HepG2 (cell line): ENCODE measurements at places on chromosomes 2 and 18. TPM values are rescaled to one million over a fixed set of nuclear protein-coding genes. Genes with fewer than 3 reads are reported as not detected.

DNA sequence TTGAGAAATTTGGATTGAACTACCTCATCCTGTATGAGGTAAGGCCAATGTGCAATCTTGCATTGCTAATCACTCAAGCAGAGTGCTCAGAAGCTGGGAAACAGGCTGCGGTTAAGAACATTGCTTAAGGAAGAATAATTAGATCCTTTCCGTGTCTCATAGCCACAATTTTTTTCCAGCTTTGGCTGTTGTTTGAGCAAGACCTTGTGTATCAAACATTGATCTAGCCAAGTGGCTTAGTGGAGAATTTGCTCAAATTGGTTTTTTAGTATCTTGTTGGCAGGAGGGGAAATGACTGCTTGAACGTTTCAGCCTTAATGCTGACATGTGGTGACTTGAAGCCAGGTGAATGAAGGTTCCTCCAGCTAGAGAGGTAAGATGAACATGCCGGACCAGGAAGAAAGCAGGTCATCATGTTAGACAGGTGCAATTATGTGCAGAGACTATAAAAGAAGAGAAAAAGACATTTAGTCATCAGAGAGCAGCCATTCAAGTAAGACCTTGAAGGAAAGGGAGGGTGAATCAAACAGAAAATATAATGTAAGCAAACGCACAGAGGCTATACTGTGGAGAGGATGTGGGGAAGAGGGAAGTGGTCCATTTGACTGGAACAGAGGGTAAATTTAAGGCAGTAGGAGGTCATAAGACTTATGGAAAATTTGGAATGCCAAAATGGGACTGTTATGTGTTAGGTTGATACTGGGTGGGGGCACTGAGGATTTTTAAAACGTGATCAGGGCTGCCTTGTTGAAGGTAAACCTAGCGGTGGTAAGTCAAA is 98.9 kb upstream of the CYP1B1 start:
- no peak for DNase-seq

DNA sequence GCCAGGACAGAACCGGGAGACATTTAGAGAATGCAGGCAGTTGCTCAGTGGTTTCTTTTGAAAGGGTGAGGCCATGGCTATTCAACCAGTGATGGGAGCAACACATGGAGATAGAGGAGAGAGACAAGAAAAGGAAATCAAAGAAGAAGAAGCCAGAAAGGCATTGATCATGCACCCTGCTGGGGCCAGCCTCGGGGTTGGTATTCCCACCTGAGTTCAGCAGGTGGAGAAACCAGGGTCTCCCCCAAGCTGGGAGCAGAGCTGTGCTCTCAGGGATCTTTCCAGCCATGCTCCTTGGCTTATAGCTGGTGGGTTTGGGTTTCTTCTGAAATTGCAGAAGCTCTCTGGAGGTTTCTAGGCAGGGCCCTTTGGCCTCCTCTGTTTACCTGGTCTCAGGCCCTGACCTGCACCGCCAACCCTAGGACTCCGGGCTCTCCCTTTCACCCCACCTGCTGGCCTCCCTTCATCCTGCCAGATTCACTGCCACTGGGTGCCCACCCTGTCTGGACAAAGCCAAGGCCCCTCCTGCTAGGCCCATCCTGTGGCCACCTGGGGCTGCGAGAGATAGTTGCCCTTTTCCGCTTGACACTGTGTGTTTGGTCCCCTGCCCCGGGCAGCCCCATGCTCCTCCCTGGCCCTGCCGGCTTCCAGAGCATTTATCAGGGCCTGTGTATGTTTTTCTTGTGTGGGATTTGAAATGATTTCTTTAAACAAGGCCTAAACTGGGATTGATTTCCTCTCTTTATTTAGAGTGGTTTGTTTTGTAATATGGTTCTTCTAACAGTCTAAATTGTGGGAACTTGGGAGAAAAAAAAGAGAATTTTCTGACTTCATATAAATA is 126.7 kb downstream of the DDX1 start:
- no peak for DNase-seq

- DNase-seq, result no peak
These were observed 454.2 kb upstream of the KLHL29 start for GRCh38 chr2:22930781-22931180.

- no peak for DNase-seq
These were observed 61.9 kb upstream of the RND3 start for GRCh38 chr2:150549381-150549780.

DNA sequence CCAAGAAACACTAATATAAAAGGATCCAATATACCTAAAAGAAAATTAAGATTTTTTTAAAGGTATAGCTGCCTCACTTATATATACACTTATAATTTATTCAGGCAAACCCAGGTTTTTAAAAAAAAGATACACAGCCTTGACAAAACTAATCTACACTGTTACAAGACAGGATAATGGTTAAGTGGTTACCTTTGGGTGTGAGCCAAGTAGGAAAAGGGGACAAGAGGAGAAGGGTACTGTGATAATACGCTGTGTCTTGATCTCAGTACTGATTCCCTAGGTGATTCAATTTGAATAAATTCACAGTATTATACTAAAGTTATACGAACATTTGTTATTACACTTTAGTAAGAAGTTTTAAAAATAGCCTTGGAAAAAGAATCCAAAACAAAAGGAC is 30.6 kb downstream of the KLHL41 start:
- no peak for DNase-seq

DNA sequence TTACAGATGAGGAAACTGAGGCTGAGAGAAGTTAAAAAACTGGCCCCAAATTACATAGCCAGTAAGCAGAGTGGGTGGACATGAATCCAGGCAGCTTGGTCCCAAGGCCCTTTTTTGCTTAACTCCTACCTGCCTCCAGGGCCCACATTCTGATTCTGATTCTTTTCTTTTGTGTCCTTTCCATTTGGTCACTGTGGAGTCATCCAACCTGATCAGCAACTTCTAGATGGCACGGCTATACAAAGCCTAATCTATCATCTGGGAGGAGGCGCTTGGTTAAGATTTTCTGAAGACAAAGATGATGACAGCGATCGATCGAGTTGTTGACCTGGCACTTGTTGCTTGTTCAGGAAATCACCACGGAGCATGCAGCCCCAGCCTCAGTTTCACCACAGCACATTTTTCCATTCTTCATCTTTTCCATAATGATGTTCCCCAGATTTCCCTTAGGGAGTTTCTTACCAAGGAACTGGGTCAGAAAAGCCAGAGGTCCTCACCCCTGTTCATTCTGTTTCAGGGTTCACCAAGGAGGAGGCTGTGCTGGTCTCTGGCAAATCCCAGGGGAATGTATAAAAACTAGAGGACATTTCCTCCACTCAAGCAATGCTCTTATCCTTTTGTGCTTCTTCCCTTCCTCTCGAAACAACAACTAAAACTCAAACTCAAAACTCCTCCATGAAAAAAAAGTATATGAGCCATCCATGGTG is 6.9 kb upstream of the IGFBP2 start:
- DNase-seq, result no peak

DNA sequence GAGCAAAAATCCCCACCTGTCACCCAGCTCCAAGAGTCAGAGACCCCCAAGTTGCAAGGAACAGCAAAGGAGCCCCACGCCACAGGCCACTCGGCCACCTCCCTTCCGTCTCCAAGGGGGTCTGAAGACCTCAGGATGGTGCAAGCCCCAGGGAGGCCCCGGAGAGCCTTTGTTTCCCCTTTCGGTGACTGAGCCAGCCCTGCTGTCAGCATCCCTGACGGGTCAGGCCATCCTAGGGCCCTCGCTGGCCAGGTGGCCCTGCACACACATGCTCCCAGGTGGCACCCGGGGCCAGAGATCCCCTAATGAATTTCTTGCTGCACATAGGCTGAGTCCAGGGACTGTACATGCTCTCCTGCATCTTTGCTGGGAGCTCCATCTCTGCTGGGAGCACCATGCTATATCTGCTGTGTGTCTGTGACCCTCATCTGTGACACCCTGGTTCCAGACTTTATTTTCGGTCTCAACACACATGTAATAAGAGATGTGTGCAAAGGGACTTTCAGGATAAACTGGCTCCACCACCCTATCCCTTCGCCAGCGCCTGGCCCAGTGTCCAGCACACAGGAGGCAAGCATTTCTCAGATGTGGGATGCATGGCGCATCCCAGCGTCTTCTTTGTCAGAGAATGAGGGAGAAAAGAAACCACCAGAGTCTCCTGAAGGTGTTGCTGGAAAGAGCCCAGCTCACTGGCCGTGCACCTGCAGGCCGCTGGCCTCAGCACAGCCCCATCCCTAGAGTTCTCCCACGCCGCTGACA is 27.4 kb downstream of the ADI1 start:
- DNase-seq, result no peak

- DNase-seq, result no peak
These were observed 580.1 kb downstream of the ZEB2 start for GRCh38 chr2:143939626-143940330.

- no peak for DNase-seq
These were observed 335.1 kb downstream of the METTL4 start for GRCh38 chr18:2236232-2236631.

DNA sequence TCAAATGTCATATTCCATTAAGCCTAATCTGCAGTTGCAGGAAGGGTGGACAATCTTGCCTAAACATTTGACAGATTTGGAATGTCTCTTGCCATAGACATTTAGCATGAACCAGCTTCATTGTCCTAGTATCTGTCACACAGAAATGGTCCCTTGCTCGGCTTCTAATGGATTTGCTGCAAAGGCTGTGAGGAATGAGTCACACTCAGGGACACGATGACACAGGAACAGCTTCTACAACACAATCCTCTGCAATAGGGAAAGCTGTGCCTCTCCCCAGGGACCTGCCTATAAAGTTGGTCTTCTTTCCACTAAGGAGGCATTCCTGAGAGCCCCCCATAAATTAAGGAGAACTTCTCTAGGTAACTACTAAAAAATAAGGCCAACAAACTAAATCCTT is 155.1 kb upstream of the L3MBTL4 start:
- DNase-seq, result no peak

DNA sequence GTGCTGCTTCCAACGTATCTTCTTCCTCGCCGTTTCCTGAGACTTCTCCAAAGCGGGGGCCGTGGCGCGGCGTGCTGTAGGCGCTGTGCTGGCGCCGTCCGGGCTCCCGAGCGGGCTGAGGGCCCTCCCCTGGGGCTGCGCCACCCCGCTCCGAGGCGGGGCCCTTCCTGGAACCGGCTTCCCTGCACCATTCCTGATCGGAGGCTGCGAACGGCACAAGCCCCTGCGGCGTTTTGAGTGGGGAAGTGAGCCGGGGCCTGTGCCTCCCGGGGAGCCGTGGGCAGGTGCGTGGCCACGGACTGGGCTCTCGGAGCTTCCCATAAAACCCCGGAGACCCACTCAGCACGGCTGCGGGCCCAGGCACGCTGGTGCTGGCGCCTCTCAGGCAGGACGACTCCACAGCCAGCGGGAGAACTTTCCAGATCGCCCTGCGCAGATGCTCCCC is 74.7 kb downstream of the PSMG2 start:
- DNase-seq, result no peak

- DNase-seq, result no peak
These were observed 66.5 kb downstream of the CLHC1 start for GRCh38 chr2:55165626-55166025.

DNA sequence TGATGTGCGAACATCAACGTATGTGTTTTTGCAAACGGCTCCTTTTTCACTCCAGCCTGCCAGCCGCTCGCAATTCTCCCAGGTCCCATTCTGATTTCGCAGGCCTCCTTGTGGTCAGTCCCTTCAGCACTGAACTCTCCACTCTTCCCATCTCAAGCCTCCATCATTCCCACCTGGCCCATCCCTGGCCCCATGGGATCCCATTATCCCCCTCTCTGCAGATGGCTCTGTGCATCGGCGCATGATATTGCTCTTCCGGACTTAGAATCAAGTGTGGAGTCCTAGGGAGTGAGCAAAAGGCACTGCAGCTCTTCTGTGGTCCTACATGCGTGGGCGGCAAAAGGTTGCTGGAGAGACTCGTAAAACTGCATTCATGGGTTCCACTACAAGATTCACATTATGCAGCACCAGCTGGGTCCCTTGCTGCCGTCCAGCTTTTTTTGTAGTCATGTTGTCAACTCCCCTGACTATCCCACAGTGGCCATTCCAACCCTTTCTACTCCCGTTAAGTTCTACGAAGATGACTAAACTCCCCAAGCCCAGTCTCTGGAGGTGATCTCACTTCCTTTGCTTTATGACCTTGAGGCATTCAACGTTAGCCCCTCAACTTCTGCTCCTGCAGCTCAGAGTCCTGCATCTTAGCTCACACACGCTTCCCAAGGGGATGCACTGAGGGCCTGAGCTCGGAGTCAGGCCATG is 125.3 kb upstream of the NRP2 start:
- DNase-seq, result no peak

GRCh38 chr2:236686561-236686960 is 116.9 kb downstream of the ACKR3 start:
- no peak for DNase-seq

- DNase-seq, result peak; percentile 43
These were observed 30.9 kb upstream of the REEP1 start for GRCh38 chr2:86368161-86368824.

- no peak for DNase-seq
These were observed 56.5 kb upstream of the NCOA1 start for GRCh38 chr2:24434541-24434940.

DNA sequence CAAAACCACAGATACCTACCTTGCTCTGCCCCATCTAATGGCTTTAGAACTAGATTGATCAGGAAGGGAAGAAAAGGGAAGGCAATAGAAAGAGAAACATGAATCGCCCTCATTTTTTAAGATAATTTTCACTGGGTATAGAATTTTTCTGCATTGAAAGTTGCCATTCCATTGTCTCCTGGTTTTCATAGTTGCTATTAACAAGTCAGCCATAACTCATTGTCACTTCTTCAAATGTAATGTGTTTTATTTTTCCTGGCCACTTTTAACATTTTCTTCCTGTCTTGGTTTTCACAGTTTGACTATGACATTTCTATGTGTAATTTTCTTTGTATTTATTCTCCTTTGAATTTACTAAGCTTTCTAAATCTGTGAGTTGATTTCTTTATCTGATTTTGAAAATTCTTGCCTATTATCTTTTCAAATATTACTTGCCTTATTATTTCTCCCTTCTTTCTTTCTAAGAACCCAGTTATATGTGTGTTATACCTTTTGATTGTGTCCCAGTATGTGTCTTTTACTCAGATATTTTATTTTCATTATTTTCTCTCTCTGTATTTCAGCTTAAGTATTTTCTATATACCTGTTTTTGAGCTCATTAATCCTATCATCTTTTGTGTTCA is 85.5 kb upstream of the GLI2 start:
- DNase-seq, result no peak

DNA sequence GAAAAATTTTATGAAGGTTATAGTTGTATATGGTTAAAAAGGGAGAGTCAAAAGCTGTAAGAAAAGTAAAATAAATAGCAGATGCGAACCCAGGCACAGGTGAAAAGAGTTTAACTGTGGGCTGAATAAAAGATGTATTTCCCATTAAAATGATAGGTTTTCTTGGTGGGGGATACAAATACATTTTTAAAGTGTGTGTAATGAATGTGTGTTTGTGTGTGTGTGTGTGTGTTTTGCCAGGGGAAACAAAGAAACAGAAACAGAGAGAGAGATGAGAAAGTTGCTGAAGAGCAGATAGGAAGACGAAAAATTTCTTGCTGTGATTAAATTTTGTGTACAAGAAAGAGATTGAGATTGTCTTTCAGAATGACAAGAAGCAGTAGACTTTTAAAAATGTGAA is 12.1 kb downstream of the TFPI start:
- no peak for DNase-seq

- DNase-seq, result peak; percentile 51
These were observed 1.4 kb downstream of the EHBP1 start for GRCh38 chr2:62706721-62707521.

- DNase-seq, result peak; percentile 23
These were observed 582 bp downstream of the RIOK3 start for GRCh38 chr18:23453680-23454058.

SERPINB4 gene
- not detected in 2 replicates for total RNA-seq

TBC1D8 gene
- 24.6 and 45.1 TPM in 2 replicates for total RNA-seq

ALK gene
- total RNA-seq, result not detected in 2 replicates

ALPI gene
- total RNA-seq, result not detected in 2 replicates

DLX1 gene
- 0.18 TPM in 1 of 2 replicates, not detected in the other for total RNA-seq

SRD5A2 gene
- not detected in 2 replicates for total RNA-seq

SLC4A1AP gene
- total RNA-seq, result 44.6 and 59.0 TPM in 2 replicates

CXCR1 gene
- not detected in 2 replicates for total RNA-seq

KCNG2 gene
- total RNA-seq, result not detected in 2 replicates
